ENCODE measurements at places on chromosomes 5 and 9.

DNA sequence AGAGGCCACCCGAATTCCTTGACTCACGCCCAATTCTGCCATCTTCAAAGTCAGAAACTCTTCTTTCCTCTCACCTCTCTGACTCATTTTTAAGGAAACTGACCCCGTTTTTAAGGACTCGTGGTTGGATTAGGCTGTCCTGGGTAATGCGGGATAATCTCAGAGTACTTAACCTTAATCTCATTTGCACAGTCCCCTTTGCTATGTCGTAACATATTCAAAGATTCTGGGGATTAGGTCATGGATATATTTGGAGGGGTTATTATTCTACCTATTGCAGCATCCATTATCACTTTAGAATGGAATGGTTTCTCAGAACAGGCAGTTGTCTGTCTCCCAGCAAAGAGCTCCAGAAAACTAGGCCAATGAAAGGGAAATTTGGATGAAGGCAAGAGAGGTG is 80.8 kb upstream of the IL12B start:
- no peak for DNase-seq

DNA sequence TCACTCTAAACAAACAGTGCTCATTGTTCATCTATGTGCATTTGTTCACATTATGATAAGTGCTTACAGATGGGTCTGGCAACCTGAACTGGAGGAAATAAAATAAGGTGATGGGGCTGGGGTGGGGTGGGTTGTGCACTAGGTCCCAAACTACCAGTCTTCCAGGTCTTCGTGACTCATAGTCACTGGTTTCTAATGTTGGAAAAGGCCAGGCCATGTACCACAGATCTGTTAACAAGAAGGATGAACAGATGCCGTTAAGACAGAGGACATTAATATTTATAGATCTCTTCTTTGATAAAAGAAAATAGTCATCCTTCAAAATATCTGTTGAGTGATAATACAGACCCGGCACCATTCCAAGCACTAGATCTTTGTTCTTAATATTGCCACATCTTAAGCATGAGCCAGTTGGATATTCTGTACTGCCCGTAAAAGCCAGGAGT is 71.4 kb upstream of the STARD4 start:
- DNase-seq, result peak; percentile 17

GRCh38 chr9:92160786-92161185 is 45.6 kb upstream of the SPTLC1 start:
- DNase-seq, result no peak

- DNase-seq, result no peak
These were observed 10.1 kb upstream of the MARVELD2 start for GRCh38 chr5:69404659-69405330.

DNA sequence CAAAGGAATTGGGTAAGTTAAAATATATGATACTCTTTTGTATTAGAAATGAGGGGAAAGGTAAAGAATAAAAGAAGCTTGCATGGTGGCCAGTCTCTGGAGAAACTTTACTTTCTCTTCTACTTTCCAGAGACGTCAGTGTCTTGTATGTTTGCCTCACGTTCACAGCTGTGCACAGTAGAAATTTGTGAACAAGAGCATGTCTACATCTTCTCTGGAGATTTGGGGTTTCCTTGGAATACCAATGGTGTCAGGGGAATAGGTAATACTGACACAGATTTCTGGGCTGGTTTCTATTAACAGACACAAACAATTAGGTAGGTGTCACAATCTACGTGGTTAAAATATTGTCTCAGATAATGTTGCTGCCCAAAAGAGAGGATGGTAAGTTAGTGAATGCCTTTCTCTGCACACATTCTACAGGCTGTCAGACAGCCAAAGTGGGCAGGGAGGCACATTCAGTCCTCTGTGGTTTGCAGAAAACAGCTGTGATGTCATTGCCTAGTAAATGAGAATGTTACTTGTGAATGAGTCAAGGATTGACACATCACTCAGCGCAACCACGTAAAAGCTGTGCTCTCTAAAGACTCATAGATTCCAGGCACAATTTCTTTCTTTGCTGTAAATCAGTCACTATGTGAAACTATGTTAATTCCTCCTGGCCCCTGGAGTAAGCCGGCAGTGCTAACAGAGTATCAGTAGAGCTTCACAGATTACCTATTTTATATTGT is 397.1 kb downstream of the MAN2A1 start:
- DNase-seq, result peak; percentile 49

- DNase-seq, result peak; percentile 87
These were observed 149.9 kb upstream of the ANKH start for GRCh38 chr5:15021266-15022046.

DNA sequence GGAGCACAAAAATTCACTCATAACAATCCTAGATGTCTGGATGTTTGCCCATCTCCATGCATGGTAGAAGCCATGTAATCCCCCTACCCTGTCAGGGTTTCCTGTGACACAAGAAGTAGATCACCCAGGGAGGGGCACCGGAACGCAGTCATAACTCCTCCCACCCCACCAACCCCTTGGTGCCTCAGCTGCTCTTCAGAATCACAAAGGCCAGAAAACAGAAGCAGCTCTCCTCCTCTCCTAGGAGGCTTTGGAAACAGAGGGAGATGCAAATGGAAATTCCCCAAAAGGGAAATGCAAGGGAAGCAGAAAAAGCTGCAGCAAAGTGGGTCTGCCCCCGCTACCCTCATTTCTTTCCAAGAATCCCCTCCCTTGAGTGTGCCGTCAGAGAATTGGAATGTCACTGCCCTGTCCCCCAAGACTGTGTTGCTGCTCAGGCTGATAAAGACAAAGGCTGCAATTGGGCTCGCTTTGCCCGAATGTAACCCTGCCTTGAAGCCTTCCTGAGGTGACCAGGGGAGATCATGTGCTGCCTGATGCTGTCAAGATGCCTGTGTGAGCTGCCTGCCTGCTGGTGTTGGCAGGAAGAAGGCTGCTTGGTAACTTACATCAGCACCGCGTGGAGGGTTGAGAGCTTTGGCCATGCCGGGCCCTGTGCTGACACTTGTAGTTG is 65.5 kb upstream of the ABCA1 start:
- DNase-seq, result peak; percentile 70

DNA sequence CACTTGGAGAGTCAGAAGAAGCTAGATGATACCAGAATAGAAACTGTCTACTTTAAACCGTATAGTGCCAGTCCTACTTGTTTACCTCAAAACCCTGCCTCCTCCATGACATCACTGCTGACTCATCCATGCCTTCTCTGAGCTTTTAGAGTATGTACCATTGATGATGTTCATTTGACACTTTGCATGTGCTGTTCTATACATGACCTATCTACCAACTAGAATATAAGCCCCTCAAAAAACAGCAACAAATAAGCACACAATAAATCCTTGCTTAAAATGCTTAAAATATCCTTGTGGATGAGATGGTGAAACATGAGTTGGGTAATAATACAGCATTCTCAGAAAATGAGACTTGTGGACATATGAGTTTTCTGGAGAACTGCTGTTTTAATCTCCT is 2.6 kb downstream of the CTNNAL1 start:
- DNase-seq, result peak; percentile 26

GRCh38 chr9:20117482-20117881 is 328.6 kb upstream of the SLC24A2 start:
- DNase-seq, result no peak

- peak; percentile 38 for DNase-seq
These were observed 31.6 kb downstream of the ADAM19 start for GRCh38 chr5:157543825-157544622.

- no peak for DNase-seq
These were observed 57.3 kb upstream of the CACNA1B start for GRCh38 chr9:137820161-137820855.

- DNase-seq, result no peak
These were observed 18.3 kb upstream of the ANKHD1 start for GRCh38 chr5:140383300-140383699.

DNA sequence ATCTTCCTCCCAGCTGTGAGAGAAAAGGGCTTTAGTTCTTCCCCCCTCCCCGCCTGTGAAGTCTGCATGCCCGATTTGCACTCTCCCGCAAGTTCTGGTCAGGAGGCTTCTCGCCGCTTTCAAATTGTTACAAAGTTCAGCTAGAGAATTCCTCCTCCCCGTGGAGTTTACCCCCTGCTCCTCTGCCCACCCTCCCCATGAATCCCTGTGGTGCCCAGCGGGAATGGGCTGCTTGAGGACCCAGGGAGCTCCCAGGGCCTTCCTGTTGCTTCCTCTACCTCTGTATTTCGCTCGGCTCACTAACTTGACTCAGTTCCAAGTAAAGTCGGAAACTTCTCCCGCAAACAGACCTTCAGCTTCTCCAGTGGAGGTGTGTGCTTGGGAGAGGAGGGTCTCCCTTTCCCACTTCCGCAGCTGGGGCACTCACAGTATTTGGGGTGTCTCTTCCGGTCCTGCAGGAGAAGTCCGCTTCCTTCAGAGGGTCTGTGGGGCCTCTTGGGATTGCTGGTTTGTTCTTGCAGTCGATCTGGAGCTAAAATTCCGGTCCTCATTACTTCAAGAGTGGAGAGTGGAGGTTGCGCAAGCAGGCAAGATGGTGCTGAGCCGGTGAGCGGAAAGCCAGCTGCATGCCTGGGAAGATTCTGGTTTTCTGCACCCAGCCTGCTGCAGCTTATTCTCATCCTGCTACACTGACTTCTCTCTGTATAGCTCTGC is 97.8 kb downstream of the ADAMTS12 start:
- DNase-seq, result peak; percentile 42

DNA sequence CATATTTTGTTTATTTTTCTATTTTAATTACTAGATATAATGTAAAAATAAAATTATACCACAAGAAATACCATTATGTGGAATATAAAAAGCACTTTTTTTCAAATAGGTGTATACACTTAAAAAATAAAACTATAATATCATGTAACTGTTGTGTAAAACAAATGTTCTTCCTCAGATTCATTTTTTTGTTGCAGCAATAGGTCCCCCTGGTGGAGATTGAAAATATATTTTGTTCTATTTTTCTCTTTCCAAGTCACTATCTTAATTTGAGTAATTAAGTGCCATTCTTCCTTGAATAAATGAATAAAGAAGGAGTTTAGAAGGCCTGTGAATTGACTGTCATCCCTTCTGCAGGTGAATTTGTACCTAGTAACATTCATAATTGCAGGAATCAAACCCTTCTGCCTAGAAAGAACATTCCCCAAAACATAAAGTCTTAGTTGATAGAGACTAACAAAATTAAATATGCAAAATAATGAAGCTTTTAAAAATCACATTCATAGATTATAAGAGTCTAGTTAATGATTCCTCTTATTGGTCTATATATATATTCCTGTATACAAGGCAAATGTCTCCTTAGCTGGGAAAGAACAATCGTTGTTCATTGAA is 23.4 kb downstream of the CETN3 start:
- peak; percentile 15 for DNase-seq

DNA sequence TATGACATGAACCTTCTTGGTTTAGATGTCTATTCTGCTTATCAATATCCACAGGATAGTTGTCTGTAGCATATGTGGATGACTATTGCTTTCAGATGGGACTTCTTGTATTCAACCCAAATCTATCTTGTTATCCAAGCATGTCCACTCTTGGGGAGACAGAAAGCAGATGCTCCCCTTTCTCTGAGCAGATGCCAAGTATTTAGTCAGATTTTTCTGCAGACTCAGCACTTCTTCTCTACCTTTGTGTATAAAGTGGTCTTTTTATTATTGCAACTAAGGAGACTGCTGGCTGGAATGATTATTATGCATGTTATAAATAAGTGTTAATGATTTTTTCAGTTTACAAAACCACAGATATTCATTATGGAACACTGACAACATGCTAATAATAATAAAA is 45.1 kb upstream of the ASTN2 start:
- no peak for DNase-seq

- DNase-seq, result no peak
These were observed 7.5 kb downstream of the ZNF366 start for GRCh38 chr5:72499730-72500129.

DNA sequence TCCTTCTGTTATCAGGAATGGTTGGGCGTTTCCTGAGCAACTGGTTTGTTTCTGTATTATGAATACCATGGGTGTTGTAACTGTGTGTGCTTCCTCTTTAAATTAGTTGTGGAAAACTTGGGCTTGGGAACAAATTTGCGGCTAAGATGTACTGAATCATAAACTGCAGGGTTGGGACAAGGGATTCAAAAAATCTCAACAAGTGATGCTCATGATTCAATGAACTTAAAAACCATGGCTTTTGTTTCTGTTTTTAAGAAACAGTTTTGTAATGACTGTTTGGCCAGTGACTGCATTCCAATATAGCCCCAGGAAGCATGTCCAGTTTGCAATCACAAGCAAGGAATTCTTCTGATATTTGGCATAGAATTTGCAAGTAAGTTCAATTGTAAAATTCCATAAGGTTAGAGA is 657.5 kb upstream of the WWC1 start:
- DNase-seq, result peak; percentile 70

DNA sequence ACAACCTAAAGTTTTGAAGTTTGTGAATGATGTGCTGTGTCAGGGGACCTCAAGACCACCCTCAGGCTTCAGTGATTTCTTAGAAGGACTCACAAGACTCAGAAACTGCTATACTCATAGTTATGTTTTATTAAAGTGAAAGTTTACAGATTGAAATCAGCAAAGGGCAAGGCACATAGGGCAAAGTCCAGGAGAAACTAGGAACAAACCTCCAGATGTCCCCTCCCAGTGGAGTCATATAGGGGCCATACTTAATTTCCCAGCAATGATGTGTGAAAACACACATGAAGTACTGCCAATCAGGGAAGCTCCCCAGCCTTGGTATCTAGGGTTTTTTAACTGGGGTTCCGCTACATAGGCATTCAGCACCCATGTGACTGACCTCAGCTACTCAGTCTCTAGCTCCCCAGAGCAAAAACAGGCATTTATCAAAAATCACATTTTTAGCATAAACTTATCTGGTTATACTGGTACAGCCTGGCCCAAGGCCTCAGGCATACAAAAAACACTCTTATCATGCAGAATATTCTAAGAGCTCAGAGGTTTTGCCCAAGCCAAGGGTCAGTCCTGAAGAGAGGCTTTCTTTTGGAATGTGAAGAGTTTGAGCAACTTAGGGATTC is 74.7 kb upstream of the ANKRD55 start:
- no peak for DNase-seq

GRCh38 chr5:9776525-9776924 is 146.4 kb upstream of the TAS2R1 start:
- no peak for DNase-seq

DNA sequence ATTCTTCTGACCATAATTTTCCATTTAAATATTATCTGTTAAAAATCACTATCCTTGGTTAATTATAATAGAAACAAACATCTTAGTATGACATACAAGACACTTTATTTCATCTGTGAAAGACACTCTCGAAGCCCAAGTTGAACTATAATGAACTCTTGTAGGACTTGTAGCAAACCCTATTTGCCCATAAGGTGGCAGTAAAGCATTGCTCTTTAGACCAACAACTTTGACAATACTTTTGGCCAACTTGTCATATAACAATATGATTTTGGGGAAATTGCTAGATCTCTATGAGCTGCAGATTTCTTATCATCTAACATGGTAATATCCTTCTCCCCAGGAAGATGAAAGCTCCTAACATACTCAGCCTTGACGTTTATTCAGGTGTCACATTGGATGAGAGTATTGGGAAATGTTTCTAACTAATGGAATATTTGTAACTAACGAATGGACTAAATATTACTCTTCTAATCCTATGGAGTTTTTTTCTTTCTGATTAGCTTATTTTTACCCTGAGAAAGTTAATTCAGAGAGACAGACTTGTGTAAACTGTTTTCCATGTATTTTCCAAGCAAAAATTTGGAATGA is 11.0 kb downstream of the SPINK14 start:
- DNase-seq, result peak; percentile 11

GRCh38 chr5:83097689-83098231 is 20.4 kb downstream of the XRCC4 start:
- DNase-seq, result peak; percentile 20
